ENCODE measurements at places on chromosomes 5 and 9. TPM values are rescaled to one million over a fixed set of nuclear protein-coding genes. Genes with fewer than 3 reads are reported as not detected.

GRCh38 chr9:125549465-125549871, 157.5 kb downstream of the MAPKAP1 start:
- no peak for DNase-seq

GRCh38 chr9:126399789-126400188, 73.2 kb downstream of the MVB12B start:
- peak; percentile 67 for DNase-seq

DNA sequence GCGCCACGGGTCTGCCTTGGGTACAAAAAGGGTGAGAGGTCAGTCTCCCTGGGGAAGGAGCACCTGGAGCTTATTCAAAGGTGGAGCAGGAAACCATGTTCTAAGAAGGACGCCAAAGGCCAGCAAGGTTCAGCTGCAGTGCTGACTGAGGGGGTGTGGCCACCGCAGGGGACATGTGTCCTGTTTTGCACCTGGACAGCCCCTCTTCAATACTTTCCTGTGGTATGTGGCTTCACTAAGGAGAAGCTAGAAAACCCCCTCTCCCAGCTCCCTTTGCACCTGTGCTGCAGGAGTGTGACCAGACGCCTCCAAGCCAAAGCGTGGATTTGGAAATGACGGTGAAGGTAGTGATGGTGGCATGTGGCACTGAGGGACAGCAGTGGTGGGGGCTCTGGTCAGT, 23.6 kb downstream of the TRIM14 start:
- DNase-seq = no peak

GRCh38 chr5:155278532-155278931, 265.0 kb downstream of the KIF4B start:
- no peak for DNase-seq

- peak; percentile 87 for DNase-seq
Measured at GRCh38 chr9:18442629-18443491, 31.1 kb upstream of the ADAMTSL1 start.

DNA sequence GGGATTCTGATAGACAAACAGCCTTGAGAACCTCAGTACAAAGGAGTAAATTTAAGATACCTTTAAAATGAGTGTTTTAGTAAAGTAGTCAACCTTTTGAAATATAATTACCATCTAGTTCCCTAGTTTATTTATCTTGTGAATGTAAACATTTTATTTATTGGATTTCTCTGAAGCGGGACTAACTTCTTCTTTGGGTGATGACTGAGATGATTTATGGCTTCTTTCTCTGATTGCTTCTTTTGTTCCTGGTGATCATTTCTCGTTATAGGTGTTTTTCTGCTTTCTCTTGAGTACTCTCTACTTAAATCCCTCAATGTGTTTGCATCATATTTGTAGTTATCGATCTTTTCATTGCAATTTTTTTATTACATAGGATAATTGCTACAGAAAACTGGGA, 33.2 kb downstream of the PRDM6 start:
- DNase-seq = no peak

DNA sequence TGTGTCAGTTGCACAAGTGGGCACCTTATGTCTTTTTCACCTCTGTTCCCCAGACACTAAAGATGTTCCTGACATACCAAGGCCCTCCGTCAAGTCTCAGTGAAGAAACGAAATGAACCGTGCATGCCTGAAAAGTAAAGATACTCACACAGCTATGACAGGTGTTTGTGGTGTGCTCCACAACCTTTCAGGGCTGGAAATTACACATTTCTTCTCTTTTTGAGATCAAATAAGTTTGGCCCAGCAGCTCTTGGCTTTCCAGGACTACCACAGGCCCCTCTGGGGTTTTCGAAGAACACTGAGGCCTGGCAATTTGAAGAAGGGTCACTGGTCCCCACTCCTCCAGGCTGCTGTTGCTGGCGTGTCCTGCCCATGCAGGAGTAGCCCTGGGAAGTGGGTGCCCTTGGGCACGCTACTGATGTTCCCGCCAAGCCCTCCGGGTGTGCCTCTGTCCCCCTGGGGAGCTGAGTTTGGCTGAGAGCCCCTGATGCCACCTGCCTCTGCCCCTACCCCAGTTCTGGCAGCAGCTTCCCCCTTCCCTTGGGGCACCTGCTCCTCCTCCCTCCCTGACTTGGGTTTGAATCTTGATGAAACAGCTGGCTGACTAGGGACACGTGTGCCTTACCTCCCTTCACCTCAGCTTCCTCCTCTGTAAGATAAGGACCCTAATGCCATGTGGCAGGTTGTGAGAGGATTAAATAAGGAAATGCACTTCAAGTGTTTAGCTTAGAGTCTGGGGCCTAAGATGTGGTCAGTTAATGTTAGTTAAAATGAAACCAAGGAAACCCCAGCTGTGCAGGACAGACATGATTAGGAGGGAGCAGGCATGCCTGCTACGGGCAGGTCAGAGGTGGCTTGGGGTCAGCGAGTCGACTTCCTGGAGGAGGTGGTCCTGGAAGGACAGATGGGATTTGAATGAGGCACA, 49.1 kb upstream of the GADD45G start:
- no peak for DNase-seq

- peak; percentile 85 for DNase-seq
Measured at GRCh38 chr9:69174616-69175463, 763 bp downstream of the TJP2 start.

GRCh38 chr5:144085381-144085780, 85.1 kb downstream of the YIPF5 start:
- no peak for DNase-seq

- DNase-seq = no peak
Measured at GRCh38 chr5:54207566-54207965, 102.8 kb downstream of the ARL15 start.

The RAI14 gene
- total RNA-seq = 160 TPM
